ENCODE measurements at places on chromosomes 1 and 21.

GRCh38 chr1:238232084-238232710 is 341.5 kb upstream of the ZP4 start:
- peak; percentile 16 for DNase-seq

DNA sequence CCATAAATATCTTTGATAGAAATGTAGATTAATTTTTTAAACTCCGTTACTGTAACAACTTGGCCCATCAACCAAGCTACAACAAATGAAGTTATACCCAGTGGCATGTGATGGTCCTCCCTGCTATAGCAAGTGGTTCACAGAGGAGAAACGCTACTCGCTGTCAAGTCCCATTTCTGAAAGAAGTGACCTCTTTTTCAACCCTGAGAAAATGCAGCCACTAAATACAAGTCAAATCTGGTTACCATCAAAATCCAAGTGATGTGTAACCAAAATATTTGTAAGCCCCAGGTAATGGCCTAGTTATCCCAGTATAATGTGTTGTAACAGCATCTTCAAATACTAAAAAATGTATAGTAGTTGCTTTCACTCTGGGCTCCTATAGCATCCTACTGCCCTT is 151.8 kb downstream of the MIS18A start:
- DNase-seq, result no peak

DNA sequence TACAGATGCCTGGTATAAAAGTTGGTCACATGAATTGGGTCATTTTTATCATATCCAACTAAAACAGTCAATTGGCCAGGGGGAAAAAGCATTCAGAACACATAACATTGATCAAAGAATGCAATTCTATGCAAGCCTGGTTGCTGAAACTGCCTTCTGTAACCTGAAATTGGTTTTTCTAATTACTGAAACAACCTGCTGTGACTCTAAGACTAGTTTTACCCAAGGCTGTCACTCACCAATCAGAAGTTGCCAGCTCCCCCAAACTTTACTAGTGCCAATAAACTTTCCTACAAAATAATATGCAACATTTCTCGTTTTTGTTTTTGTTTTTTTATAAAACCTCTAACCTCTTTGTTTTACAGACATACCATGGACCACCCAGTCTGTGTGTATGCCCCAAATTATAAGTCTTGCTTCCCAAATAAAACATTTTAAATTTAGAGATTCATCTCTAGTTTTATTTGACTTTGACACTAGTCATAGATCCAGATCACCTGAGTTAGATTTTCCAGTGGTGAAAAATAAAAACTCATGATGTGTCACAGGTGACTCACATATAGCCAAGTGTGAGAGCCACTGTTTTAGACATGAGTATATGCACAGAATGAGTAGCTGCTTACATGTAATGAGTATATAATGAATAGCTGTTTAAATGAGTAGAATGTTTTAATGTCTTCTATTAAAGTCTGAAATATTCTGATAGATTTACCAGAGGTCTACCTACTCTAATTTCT is 64.2 kb upstream of the CR2 start:
- no peak for DNase-seq

- DNase-seq, result no peak
Measured at GRCh38 chr1:207822124-207822601, 70.3 kb downstream of the CD46 start.

DNA sequence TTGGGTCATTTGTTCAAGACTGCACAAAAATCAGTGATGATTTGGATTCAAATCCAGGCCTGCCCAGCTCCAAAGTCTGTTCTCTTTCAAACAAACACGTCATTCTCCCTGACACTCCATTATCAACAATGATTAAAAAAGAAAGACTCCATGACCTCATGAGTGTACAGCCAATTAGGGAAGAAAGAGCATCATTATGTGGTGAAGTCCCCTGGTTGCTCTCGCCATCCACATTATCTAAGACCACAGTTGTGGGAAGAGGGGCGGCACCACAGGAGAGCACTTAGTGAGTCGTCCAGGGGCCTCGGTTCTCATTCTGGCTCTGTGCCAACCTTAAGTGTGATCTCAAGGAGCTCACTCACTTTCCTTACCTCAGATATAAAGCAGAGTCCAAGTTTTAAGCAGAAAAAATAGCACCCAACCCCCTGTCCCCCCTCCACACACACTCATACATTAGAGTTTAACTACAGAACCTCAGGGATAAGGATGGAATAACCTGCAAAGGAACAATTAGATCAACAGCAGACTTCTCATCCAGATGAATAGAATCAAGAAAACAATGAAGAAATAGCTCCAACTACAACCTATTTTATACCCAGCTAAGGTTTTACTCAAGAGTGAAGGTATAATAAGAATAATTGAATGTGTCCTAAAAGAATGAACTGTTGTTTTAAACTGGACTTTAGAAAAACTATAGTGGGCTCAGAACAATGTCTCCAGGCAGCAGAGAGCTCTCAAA is 47.8 kb downstream of the COL6A1 start:
- no peak for DNase-seq

DNA sequence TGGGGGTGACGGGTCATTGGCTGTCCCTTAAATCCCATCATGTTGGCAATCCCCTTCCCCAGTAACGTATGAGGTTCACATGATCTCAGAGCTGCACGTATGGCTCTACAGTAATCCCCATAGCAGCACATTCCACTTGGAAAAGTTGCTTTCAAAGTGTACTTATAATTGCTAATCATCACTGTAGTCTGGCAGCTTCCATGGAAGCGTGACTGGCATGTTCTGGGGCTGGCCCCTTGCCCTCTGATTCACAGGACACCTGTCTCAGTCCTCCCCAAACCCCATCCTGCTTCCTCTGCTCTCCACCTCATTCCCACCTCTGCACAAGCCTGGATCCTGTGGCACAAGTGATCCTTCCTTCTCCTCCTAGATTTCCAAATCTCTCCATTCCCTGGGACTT is 102.2 kb downstream of the TSEN15 start:
- DNase-seq, result no peak

GRCh38 chr1:84635429-84635828 is 54.8 kb downstream of the SSX2IP start:
- no peak for DNase-seq

GRCh38 chr1:94719926-94720793 is 100.0 kb upstream of the SLC44A3 start:
- no peak for DNase-seq

DNA sequence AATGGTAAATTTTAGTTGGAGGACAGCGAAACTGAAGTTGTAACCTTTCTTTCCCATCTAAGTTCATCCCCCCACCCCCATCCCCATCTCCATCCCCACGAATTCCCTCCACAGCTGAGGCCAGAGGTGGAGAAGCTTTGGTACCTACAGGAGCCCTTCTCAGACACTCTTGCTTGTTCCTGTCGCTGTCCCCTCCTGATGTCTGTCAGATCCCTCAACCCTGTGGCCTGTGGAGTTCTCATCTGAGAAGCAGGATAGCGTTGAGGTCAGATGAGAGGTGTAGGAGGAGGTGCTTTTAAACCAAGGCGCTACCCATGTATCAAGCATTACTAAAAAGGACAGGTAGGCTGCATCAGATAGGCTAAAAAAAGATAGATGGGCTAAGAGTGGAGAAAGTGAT is 769 bp downstream of the NTPCR start:
- no peak for DNase-seq

DNA sequence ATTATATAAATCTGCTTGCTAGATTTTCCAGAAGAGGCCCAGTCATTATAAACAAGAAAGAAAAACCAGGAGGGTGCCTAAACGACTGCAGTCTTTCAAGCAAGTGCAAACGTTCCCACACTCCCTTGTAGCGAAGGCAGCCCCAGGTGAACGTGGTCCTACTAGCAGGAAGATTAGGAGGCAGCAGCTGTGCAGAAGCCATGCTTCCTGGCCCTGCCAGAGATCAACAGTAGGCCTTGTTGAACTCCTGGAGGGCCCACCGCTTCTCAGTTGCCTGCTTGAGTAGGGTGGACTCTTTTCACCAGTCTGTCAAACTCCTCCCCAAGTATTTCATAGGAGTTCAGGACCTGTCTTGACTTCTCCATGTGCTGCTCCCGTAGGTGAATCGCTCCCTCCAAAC is 163.0 kb upstream of the GORAB start:
- DNase-seq, result no peak

DNA sequence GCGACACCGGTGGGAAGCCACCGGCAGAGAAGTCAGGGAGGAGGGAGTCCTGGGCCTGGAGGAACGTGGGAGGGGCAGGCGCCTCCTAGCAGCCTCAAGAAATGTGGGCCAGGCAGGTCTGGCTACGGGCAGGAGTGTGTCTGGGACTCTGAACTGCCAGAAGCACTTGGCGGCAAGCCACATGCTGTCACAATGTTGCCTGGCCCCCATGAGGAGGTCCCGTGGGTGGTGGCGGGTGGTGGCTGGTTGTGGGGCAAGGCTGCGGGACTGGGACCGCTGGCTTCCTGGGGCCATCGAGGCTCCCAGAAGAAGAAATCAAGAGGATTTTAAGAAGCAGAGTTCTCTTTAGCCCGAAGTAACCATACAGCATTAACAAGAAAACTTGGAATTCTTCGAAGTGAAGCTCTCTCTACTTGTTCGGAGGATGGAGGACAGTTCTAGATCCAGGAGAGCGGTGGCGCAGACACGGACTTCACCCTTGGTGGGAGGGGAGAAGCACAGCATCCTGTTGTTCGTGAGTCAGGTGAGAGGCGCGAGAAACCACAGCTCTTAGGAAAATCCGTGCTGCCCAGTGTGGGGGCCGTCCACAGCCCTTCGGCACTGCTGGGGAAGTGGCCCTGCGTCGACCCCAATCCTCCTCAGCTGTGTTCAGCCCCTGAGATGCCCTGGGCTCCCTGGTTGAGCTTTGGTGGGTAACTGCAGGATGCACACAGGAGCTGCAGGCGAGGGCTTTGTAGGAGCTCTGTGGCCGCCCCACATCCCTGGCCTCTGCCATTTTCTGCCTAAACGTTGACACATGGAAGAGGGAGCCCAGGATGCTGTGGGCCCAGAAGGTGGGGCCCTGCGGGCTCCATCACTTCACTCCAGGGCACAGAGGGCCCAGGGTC is 12.4 kb downstream of the SKI start:
- DNase-seq, result no peak

- no peak for DNase-seq
Measured at GRCh38 chr1:212862111-212862690, 4.1 kb downstream of the FLVCR1 start.

DNA sequence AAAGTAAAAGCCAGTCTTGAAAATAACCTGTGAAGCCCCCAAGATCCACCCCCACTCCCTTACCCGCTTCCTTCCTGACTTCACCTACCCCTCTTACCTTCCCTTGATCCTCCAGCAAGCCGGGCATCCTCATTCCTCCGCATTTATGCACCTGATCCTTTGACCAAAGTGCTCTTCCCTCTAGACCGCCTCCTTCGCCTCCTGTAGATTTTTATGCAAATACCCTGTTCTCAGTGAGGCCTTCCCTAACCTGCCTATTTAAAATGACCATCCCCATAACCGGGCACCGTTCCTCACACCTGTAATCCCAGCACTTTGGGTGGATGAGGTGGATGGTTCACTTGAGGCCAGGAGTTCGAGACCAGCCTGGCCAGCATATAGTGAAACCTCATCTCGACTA is 1.1 kb upstream of the NENF start:
- no peak for DNase-seq
